ENCODE measurements at places on chromosomes 7 and 10.

GRCh38 chr7:25553580-25554291 lies 325.4 kb upstream of the NPVF start:
- DNase-seq: no peak

DNA sequence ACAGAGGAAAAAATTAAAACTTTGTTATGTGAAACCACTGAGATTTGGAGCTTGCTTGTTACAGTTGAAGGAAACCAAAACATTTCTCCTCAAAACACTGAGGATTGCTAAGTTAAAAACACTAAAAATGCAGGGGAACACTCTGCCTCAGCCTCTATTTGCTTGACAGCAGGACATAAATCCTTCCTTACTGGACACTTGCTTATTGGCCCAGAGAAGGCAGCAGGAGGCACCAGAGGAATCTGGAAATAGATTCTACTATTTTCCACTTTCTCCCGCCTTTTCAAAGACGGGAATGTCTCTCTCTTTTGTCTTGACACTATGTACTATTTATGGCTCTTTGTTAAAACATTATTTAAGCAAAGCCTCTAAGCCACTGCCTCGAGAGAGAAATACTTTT lies 67.9 kb downstream of the MTURN start:
- no peak for DNase-seq

DNA sequence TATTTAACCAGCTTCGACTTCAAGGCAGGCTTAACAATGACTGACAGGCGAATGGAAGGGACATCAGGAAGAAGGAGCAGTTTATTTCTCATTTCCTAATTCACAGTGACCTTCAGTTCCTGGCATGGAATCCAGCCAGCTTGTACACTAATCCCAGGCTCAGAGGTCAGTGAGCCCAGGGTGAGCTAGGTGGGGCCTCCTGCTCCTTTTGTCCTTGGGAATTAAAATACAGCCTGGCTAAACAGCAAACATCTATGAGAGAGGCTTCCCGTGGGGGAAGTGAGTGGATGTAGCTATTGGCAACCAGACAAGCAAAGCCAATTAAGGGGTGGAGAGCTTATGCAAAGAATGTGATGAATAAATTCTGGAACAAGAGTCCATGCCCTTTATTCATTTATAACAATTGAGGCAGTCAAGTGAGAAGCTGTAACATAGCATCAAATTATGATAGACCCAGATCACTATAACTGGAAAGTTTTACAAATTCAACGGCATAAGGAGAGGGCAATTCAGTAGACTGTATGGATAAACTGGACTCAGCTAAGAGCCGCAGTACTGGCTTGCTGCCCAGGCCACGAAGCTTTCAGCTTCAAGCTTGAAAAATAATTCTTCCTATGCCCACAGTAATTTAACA lies 57.1 kb downstream of the STK17A start:
- DNase-seq: no peak

DNA sequence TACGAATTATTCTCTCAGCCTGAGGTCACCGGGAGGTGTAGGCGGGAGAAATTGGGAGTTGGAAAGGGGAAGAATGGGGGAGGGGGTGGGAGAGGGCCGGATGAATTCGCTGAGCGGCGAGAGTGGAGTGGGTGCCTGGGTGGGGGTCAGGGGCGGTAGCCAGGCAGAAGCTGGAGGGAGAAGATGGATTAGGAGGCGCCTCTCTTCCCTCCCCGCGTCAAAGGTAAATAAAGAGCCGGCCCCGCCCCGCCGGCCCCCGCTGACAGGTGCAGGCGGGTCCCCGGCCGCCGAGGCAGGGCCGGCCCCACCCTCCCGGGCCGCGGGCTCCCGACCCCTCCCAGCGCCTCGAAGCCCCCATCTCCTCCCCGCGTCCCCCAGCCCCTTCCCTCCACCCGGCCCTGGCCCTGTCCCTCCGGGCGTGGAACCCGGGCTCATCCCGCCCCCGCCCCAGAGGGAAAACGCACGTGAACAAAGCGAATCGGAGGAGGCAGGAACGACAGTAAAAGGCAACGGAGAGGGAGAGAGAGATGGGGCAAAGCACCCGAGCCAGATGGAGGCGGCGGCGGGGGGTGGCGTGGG lies 872 bp downstream of the FAM131B start:
- no peak for DNase-seq

DNA sequence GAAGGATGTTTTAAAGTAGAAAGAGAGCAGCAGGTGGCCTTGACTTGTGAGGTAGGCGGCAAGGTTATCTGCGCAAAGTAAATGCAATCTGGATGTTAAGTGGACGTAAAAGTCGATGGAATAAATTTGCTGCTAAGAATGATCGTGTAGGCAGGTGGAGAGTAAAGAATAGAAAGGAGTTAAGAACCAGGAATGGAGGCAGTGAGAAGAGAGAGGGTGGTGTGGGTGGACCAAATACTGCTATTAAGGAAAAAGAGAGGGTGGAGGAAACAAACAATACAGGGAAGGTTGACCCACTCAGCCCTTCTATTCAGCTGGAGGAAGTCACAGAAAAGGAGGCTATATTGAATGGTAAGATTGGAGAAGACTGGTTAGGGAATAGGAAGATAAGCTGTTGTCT lies 1.9 kb upstream of the CUL1 start:
- no peak for DNase-seq

GRCh38 chr10:123139521-123140163 lies 3.9 kb downstream of the HMX3 start:
- DNase-seq: no peak

GRCh38 chr7:3695602-3696001 lies 394.6 kb downstream of the SDK1 start:
- no peak for DNase-seq

DNA sequence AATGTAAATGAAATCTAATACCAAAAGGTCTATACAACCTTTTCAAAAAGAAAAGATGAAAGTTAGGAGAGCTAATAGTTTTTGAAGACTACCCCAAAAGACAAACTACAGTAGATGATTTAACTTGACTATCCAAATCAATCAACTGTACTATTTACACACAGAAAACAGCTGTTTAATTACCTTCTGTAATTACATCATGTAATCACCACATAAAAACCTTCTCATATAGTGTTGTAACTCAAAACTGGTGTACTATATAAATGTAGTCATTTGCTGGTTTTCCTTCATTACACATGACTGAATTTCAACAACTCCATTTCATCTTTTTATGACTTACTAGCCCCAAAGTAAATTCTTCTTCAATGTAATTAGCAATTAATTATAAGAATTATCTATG lies 4.5 kb downstream of the RTKN2 start:
- DNase-seq: no peak

GRCh38 chr7:139852482-139852845 lies 23.4 kb downstream of the TBXAS1 start:
- DNase-seq: no peak

GRCh38 chr10:6211341-6211670 lies 8.6 kb downstream of the PFKFB3 start:
- no peak for DNase-seq

DNA sequence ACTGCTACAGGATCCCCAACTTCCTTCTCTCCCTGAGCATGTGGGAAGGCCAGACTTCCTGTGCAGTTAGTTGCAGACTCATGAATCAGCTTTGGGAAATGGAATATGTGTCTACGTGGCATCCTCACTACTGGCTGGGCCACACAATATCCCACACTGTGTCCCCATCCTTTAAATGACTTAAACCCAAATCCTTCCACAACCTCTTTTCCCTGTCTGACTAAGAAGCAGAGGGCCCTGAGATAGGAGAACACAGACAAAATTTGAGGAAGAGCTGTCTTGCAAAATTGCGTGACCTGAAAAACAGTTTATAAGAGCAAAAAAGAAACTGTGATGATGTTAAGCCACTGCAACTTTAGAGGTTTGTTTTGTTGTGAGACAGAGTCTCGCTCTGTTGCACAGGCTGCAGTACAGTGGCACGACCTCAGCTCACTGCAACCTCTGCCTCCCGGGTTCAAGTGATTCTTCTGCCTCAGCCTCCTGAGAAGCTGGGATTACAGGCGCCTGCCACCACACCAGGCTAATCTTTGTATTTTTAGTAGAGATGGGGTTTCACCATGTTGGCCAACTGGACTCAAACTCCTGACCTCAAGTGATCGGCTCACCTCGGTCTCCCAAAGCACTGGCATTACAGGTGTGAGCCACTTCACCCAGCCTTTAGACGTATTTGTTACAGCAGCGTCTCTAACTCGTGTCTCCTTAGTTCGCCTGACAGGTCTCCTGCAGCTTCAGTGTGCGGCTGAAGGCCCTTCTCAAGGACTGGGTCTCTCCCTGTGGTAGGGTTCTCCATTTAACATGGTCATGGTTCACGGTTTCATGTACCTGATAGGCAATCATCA lies 46.9 kb upstream of the SFMBT2 start:
- no peak for DNase-seq

GRCh38 chr10:113099431-113100183 lies 149.6 kb downstream of the TCF7L2 start:
- no peak for DNase-seq

DNA sequence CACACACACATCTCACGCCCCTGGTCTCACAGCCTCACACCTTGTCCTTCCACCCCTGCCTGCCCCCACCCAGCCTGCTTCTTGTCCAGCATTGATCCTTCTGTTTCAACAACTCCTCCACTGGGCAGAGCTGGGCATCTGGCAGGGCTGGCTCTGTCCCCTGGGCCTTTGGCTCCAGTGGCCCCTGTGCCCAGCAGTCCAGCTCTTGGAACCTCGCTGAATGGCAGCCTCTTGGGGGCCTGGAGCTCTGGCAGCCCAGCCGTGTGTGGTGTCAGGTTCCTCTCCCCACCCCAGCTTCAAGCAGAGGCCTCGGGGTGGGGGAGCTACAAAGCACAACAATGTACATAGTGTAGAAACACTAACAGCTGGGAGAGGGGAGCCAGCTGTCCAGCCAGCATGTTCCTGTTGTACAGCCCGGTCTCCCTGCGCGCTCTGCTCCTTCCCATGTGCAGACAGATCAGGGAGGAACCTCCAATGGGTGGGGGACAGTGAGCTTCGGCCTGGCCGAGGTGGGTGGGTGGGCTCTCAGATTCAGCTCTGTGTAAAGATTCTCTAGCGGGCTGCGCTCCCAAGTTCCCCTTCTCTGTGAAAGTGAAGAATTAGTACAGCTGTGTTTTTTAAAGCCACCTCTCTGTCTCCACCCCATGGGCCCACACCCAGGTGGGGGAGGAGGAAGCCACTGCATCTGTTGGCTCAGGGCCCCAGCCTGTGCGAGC lies 19.4 kb downstream of the ZMIZ2 start:
- DNase-seq: no peak

DNA sequence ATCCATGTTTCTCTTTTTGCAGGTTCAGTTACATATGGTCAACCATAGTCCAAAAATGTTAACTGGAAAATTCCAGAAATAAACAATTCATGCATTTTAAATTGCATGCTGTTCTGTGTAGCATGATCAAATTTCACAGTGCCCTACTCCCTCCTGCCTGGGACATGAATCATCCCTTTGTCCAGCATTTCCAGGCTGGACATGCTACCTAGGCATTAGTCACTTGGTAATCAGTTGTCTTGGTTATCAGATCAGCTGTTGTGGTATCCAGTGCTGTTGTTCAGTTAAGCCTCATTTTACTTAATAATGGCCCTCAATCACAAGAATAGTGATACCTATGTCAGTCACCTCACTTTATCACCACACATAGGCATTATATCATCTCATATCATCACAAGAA lies 7.3 kb upstream of the PNLIP start:
- DNase-seq: no peak

DNA sequence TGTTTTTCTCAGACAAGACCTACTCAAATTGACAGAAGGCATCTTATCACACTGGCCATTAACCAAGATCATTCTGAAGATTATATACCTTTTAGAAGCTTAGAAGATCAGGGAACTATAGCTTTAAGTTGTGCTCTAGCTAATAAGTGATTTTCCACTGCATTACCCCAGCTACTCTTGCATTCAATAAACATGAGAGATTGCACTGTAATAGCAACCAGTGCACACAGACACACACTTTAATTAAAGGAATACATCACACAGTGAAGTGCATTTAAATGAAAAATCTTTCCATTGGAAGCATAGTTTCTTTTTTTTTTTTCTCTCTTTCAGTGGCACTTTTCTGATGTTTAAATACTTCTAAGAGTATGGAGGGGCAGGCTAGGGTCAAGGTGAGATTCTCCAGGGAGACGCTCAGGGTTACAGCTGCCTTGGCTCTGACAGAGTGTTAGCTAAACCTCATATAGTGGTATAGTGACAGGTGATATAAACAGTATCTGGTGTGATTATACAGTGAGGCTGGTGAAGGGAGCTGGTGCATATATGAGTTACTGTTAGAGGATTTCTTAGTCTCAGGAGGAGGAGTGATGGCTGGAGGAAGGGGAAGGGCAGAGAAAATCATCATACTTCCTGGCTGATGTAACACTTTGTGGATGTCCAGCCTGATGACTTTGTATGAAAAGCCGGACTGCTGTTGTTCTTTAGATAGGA lies 369.5 kb downstream of the SORCS3 start:
- DNase-seq: no peak

DNA sequence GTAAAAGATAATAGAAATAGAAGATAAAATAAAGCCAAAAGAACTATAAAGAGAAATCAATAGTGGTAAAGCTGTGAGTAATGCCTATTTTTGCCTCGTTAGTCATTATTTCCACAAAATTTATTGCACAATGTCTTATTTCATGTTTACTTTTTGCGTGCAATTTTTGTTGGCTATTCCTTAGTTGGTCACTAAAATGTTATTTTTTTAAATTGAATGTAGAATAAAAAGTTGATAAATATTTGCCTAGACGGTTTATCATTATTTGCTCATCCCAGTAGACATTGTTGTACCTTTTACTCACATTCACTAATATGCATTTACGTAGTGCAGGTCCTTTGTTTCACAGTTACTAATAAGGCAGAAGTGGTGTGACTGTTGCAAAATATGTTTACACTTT lies 227.8 kb upstream of the BMPER start:
- no peak for DNase-seq

DNA sequence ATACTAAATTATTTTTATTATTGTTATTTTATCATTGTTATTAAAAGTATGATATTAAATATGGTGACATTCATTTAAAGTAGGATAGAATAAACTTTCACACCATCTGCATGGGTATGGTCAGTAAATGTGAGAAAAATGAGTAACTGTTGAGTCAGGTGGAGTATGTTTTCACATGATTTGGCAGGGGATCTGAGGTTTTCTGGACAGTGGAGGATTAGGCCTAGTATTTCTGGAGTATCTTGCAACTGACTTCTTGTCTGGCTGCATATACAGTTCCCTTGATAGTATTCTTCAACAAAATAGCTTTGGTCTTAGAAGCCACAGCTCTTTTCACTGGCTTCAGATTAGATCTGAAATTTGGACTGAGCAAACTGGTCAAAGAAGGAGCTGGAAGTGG lies 54.5 kb downstream of the GBF1 start:
- no peak for DNase-seq

GRCh38 chr10:130027716-130028464 lies 63.8 kb upstream of the EBF3 start:
- DNase-seq: no peak

GRCh38 chr10:103445767-103446567 lies 6.2 kb downstream of the CALHM2 start:
- DNase-seq: no peak

DNA sequence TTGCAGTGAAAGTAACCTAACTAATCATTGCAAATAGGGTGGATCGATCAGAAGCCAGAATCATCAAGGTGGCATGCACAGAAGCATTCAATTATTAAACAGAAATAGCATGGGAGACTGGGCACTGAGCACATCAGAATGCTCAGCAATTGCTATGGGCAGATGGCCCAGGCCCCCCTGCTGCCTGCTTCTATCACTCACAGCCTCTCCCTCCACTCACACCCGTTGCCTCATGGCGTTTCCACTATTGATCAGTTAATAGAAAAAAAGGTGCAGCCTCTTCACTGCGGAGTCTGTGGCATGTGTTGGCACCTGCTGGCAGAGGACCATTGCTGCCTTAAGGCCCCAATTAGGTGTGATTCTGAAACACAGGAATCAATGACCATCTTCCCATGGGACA lies 11.2 kb upstream of the HTR5A start:
- DNase-seq: no peak

Measured in stimulated activated CD4-positive, alpha-beta T cell treated with anti-CD3 and anti-CD28 coated beads, Interleukin-15, amount 100 ng/mL, for 1 hour (primary cell).